ENCODE measurements at places on chromosomes 1 and 21. TPM values are rescaled to one million over a fixed set of nuclear protein-coding genes. Genes with fewer than 3 reads are reported as not detected.

Gene ASPM
- total RNA-seq = 27.8 TPM

Gene EVA1C
- total RNA-seq = 23.6 TPM

Gene TMIGD3
- not detected for total RNA-seq

Gene PDE9A
- not detected for total RNA-seq

DNA sequence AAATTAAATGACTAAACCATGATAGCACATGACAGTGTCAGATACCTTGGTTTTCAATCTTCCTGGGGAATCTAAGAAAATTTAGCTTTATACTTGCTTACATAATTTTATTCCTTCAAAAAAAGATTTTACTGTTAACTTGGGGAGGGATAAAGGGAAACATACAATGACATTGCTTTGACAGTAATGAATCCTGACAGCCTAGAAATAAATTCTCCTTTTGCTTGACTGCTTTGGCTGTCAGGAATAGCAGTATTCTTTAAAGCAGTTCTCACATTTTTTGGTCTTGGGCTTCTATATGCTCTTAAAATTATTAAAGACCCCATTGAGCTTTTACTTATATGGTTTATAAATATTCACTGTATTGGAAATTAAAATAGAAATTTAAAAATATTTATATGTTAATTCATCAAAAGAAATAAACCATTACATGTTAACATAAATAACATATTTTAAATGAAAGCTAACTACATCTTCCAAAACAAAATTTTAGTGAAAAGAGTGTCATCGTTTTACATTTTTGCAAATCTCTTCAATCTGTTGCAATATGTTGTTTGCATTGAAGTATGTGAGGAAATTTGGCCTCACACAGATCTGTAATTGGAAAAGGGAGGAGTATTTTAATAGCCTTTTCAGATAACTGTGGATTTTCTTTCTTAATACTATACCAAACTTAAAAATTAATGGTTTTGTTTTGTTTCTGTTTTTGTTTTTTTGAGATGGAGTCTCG is 16.1 kb downstream of the EPHX4 start:
- DNase-seq = no peak

- no peak for DNase-seq
Observed at GRCh38 chr21:26164311-26164710, 6.3 kb downstream of the APP start.

DNA sequence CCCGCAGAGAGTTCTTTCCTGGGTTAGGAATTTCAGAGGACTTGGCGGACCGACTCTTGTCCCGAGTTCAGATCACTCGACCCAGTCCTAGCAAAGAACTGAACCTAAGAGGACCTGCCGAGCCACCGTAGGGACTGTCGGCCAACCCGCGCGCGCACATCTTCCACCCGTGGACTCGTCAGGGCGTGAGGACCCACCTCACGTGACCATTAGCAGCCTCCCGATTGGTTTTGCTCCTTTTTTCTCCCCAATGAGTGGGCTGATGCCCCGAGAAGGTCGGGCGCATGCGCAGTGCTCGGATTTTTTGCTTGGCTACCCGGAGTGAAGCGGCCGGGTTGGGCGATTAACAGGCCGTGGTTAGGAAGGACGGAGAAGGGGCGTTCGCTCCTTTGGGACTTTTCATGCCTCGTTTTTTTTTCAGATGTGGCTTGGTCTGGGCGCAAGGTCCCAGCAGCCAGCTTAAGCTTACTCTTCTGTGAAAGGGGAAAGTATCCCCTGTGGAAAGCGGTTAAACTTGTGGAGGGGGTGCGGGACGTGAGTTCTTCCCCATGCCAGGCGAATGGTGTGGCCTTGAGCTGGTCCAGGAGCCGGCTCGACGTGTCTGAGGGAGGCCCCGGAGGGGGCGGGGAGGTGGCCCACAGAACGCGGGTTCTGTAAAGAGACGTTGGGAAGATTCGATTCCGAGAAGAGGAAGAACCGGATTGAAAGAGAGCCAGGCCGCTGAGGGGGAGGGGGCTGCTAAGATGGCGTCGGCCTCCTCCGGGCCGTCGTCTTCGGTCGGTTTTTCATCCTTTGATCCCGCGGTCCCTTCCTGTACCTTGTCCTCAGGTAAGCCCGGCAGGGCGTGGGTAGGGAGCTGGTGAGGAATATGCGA is at the start of gene PIP5K1A:
TSS of gene PIP5K1A (plus strand) at position 299 of the 874 bp plus-strand sequence. CDS start at position 744, 445 bp downstream.
- peak; percentile 92 for DNase-seq

- DNase-seq = no peak
Observed at GRCh38 chr1:209643285-209644020, 8.8 kb downstream of the LAMB3 start.

DNA sequence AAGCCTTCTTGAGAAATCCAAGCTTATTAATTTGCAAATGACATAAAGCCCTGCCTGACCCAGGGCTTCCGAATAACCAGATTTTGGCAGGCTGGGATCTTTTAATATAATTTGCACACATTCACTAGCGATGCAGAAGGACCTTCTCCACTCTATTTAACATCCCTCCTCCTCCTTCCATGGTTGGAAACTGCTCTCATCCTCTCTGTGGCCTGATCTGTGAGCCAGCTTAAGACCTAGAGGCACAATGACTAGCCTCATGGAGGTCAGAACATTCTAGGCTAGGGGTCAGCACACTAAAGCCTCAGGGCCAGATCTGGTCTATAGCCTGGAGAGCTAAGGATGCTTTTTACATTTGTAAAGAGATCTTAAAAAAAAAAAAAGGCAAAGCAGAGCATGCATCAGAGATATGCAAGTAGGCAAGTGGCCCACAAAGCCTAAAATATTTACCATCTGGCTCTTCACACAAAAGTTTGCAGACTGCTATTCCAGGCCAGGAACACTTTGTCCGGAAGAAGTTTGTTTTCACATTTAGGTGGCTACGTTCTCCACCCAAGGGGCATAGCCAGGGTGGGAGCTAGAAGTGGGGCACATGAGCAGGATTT is 138.2 kb upstream of the HMGB4 start:
- no peak for DNase-seq

- no peak for DNase-seq
Observed at GRCh38 chr1:155485945-155486344, 76.7 kb downstream of the ASH1L start.

GRCh38 chr1:185054365-185055060 is 9.2 kb downstream of the RNF2 start:
- no peak for DNase-seq

DNA sequence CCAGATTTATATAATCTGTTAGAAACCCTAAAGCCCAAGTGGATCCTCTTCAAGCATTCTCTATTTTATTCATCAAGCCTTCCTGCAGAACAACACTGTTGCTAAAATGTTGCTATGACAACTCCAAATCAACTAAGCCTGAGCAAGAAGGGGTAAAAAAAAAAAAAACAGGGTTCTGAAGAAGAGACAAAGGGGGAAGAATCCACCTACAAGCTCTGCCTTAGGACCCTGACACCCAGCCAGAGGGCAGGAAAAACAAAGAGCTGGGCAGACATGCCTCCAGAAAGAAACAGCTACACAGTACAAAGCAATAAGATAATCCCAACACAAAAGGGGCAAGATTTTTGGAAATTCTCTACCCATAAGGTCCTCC is 1.3 kb downstream of the USF1 start:
- no peak for DNase-seq

DNA sequence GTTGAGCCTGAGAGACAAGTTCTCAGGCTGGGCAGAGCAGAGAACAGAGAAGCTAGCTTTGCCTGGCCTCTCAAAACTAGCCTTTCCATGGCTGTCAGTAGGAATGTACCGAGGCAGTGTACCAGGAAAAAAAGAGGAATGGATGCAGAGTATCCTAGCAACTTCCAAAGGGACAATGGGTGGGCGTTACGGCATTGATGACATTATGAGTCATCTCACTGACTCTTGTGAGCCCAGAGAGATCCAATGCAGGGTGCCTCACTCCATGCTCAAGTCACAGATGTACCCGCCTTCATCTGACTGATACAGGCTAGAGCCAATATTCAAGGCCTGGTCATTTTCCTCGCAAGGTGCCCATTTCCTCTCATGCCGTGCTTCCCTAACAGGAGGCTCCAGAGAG is 51.4 kb upstream of the C8B start:
- no peak for DNase-seq

DNA sequence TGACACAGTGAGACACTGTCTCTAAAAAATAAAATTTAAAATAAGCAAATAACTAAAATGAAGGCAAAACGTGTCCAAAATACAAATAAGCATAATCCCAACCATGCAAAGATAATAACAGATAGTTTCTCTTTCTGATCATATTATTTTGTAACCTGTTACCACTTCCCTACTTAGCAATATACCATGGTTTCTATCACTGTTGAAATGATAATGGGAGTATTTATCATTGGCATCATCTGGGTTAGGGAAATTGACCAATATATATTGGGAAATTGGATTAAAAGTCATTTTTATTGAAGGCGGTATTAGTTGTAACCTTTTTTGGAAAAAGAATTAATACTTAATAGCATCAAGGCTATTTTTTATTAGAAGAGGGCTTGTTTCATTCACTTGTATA is 47.0 kb downstream of the USP25 start:
- no peak for DNase-seq

Measured in pulmonary artery endothelial cell (primary cell).